Hair follicle dermal papilla cell (primary cell): ENCODE measurements at places on chromosomes 6 and 20. TPM values are rescaled to one million over a fixed set of nuclear protein-coding genes. Genes with fewer than 3 reads are reported as not detected.

FERMT1 gene
- total RNA-seq = 3.8 and 3.9 TPM in 2 replicates

KHDC1 gene
- total RNA-seq = 3.8 and 3.9 TPM in 2 replicates

BPI gene
- not detected in 2 replicates for total RNA-seq

TCP11 gene
- total RNA-seq = 0.49 and 1.1 TPM in 2 replicates

LY6G6C gene
- total RNA-seq = not detected in 2 replicates

SPATS1 gene
- not detected in 2 replicates for total RNA-seq

CST7 gene
- total RNA-seq = not detected in 2 replicates

SLX4IP gene
- total RNA-seq = 4.4 and 5.0 TPM in 2 replicates

LRRC73 gene
- total RNA-seq = 0.16 and 0.61 TPM in 2 replicates

RBBP9 gene
- 18.1 and 20.0 TPM in 2 replicates for total RNA-seq
